ENCODE measurements at places on chromosomes 2 and 18. TPM values are rescaled to one million over a fixed set of nuclear protein-coding genes. Genes with fewer than 3 reads are reported as not detected.

- DNase-seq, result no peak
These were observed 140.7 kb downstream of the TTC27 start for GRCh38 chr2:32768387-32769174.

The DQX1 gene
- not detected for polyA plus RNA-seq

DNA sequence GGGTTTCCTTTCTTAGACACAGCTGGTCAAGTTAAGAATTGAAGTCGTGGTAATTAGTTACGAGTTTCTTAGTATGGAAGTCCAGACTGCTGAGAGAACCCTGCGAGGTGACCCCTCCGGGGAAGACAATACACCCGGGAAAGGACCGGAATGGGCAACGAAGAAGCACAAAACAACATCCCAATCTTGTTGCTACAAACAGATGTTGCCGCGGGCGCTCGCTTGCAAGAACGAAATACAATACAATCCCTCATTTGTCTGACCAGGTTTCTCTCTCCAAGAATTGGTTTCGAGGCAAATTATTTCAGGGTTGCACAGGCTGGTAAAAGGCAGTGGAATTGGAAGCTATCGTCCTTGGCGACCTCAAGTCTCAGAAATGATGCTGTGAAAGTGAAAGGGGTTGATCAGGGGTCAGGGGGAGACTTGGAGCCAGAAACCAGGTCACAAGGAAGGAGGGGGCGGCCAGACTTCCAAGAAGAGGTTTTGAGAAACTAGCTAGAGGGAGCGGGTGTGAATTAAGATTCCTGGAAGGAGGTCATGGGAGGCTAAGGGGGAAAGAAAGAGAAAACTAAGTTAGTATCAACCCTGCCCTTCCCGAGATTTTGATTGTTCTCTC lies 401.9 kb downstream of the HRH4 start:
- peak; percentile 38 for DNase-seq

DNA sequence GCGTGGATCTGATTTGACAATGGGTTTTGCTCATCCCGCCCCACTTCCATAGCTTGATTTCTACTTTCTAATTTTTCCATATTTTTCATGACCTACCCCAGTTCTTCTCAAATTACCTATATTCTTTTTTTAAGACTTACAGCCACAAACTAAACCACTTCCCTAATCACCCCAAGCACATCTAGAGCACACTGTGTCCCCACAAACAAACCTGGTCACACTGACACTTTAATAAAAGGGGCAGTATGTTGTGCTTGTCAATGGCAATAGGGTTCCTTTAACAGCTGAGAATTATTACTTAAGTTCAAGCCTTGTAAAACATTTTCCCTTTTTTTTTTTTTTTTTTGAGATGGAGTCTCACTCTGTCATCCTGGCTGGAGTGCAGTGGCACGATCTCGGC lies 47.1 kb downstream of the MREG start:
- DNase-seq, result no peak

- no peak for DNase-seq
These were observed 3.6 kb downstream of the CXCR4 start for GRCh38 chr2:136114382-136114781.

DNA sequence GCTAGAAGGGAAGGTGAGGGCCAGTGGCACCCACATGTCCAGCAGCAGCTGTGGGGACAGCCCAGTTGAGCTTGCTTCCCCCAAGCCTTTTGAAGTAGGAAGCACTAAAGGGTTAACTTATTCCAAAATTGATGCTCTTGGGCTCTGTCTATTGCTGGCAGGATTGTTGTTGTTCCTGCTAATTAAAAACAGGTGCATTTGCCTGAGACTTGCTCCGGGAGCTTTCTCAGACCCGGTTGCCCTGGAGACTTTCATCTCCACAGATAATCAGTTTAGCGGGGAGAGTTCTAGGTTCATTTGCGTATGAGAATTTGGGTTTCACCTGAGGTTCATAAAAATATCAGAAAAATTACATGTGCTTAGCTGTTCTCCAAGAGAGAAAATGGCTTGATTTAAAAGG lies 277.3 kb downstream of the LRATD1 start:
- DNase-seq, result no peak

The TGFA gene
- polyA plus RNA-seq, result 5.3 TPM

GRCh38 chr2:97870396-97870843 lies 125.3 kb downstream of the TMEM131 start:
- no peak for DNase-seq

The EFEMP1 gene
- 32.1 TPM for polyA plus RNA-seq

GRCh38 chr2:37855283-37856041 lies 69.6 kb upstream of the RMDN2 start:
- no peak for DNase-seq

The FBXO15 gene
- polyA plus RNA-seq, result 2.5 TPM

DNA sequence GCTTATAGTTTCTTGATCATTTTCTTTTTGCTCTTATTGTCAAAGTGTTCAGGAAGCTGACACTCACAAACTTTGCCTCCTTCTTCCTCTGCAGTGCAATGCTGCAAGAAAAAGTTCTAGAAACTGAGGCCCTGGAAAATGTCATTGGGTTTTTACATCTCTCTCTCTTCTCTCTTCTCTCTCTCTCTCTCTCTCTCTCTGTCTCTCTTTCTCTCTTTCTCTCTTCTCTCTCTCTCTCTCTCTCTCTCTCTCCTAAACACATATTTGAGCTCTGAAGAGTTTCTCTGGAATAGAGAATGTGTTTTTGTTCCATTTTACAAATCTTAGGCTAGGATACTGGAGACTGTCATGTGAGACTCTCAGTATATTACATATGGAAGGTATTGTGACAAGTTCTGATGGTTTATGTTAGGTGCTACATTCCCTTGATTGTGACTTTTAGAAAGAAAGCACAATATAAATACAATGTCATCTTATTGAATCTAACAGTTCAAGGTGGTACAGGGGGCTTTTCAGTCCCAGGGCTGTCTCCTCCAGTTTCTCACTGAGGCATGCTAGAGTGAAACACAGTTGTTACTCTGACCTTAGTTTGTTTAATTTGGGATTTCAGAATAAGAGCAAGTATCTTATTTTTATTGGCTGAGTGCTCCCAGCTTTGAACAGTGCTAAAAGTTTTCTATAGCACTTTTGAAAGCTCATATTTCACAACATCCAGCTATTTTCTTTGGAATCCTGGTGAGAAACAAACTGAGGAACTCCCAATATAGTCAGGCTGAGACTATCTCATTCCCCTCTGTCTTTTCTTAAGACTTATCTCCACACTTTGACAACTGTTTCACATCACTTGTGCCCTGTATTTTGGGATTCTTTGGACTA lies 41.4 kb upstream of the EHBP1 start:
- DNase-seq, result no peak

The EPB41L3 gene
- 83.1 TPM for polyA plus RNA-seq
